ENCODE measurements at places on chromosomes 11 and 22. TPM values are rescaled to one million over a fixed set of nuclear protein-coding genes. Genes with fewer than 3 reads are reported as not detected.

DNAJB7 gene
- total RNA-seq = not detected

BDNF gene
- 7.5 TPM for total RNA-seq

GLYAT gene
- not detected for total RNA-seq

RASSF10 gene
- total RNA-seq = 7.6 TPM

CHADL gene
- total RNA-seq = not detected

SMCO4 gene
- total RNA-seq = 20.2 TPM

SCGB1D2 gene
- total RNA-seq = not detected

GPR83 gene
- 0.22 TPM for total RNA-seq

ART5 gene
- total RNA-seq = 0.31 TPM

TEAD1 gene
- total RNA-seq = 60.0 TPM

CDON gene
- total RNA-seq = 3.4 TPM

PRR33 gene
- total RNA-seq = not detected

OR52H1 gene
- not detected for total RNA-seq

Data from A549 treated with RU486 at 1 μM for 4 hours (cell line).